T-cell (primary cell): ENCODE measurements at places on chromosomes 6 and 20.

DNA sequence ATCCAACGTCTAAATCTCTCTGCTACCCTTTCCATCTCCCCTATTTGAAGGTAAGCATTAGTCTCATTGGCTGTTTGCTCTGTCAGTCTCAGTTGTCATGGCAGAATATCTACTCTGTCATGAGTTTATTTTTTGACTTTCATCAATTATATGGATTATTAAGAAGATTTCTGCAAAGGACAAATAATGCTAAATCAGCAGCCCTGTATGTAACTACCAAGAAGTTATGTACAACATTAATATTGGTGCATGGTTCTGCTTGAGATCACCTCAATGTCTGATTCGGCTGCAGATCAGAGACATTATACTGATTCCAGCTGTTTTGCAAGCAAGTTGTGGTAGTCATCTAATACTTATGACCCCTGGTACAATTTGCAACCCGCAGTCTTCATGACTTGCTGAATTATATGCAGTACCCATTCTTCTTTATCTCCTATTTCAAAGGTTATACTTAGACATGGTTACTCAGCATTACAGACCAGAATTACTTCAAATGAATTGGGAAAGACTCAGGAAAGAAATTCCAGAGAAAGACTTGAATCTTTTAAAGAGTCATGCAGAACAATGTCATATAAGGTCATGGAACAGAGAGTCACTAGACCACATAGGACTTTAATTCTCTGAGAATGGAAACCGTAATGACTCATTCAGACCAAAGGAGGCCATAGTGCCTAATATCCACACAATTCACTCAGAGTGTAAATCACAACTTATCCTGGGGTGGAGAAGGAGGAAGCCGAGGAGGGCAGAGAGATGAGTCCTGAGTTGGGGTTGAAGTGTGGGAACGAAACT lies 201.4 kb downstream of the IBTK start:
- no peak for DNase-seq

DNA sequence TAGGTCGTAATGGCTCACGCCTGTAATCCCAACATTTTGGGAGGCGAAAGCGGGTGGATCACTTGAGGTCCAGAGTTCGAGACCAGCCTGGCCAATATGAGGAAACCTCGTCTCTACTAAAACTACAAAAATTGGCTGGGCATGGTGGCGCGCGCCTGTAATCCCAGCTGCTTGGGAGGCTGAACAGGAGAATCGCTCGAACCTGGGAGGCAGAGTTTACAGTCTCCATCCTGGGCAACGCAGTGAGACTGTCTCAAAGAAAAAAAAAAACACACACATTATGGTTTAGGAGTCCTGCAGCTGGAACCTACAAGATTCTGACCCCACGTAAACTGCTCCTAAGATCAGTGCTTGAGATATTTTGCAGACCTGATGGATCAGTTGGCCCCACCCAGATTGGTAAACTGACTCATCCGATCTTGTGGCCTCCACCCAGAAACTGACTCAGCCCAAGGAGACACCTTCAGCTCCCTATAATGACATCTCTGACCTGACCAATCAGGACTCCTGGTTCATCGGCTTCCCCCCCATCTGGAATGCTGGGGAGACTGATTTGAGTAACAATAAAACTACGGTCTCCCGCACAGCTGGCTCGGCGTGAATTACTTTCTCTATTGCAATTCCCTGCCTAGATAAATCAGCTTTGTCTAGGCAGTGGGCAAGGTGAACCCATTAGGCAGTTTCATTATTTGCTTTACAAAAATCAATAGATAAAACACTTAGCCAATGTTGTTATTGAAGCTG lies 96.2 kb upstream of the BTN3A2 start:
- no peak for DNase-seq

DNA sequence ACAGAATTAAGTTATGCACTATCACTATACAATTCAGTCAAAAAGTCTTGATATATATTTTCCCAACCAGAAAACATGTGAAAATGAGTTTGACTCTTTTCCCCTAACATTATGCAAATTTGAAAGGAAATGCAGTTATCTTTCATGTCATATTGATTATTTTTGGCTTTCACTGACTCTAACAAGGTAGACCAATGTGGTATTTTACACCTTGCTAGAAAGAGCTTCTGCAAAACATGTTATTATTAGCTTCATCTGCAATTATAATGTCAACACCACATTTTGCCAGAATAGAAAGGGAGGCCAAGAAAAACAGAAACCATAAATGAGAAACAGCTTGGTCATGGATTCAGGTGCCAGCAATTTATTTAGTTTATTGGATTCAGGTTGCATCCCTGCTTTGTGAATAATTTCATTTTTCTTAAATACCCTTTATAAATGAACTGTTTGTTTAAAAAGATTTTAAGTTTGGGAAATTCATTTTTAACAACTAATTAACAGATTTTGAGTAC lies 226.1 kb upstream of the GJE1 start:
- no peak for DNase-seq

DNA sequence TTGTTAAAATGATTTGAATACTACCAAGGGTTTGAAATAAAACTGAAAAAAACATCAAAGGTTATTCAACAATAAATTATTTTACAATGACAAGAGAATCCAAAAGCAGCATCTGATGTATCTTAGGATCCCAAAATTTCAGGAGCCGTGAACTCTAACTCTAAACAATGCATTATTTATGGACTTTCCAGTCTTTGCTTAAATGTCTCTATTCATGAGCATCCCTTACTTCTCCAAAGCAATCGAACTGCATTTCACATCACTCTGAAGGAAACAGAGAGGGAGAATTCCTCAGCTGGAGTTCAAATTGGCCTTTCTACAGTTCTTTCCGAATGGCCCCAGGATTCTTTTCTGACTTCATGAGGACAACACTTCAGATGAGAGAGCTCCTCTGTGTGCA lies 229.1 kb downstream of the CBLN4 start:
- no peak for DNase-seq
